ENCODE measurements at places on chromosomes 2 and 18.

- DNase-seq: no peak
Observed at GRCh38 chr2:45237128-45237527, 227.9 kb upstream of the SIX2 start.

DNA sequence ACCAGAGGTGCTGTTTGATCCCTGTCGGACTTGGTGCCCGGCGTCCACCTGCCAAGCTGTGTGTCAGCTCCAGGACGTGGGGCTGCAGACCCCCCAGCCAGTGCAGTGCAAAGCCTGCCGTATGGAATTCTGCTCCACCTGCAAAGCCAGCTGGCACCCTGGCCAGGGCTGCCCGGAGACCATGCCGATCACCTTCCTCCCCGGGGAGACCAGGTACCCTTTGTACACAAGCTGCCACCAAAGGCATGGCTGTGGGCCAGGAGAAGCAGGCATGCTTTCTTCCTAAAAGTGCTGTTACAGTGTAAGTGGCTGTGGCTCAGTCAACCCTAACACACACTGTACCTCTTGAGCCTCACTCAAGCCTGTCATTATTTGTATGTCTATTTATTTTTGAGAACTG lies 103.3 kb downstream of the RNF144A start:
- DNase-seq: no peak

- no peak for DNase-seq
Observed at GRCh38 chr2:118721817-118722551, 125.5 kb downstream of the EN1 start.

DNA sequence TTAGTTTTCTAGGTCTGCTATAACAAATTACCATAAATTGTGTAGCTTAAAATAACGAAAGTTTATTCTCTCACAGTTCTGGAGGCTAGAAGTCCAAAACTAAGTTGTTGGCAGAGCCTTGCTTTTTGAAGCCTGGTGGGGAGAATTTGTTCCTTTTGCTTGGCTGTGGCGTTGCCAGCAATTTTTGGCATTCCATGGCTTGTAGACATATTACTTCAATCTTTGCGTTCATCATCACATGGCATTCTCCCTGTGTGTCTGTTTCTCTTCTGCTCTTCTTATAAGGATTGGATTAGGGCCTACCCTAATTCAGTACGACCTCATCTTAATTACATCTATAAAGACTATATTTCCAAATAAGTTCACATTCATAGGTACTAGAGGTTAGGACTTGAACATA lies 217.7 kb downstream of the MBD5 start:
- no peak for DNase-seq

DNA sequence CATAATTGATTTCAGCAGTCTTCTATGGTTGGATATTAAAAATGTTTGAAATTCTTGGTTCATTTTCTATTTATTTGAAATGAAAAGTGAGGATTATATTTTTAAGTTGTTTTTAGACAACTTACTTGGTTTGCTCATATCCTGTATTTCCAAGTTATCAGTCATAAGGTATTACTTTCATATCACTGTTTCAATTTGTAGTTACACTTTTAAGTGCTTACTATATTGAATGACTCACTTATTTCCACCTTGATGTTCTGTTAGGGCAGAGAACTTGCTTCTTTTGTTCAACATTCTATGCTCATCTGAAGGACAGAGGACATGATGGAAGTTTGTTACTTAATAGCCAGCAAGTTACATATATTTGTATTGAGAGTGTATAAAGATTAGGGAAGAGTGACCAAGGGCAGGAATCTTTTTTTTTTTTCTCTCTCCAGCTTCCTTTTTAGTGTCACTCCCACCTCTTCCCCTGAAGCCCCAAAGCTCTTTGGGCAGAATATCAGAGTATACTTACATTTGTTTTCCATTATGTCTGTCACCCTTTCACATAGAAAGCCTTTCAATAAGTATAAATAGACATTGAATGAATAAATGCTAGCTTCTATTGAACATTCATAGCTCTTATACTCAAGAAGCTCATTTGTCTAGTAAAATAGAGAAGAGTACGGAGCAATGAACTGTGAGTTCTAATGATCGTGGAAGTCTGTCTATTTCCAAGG lies 28.1 kb downstream of the PIK3C3 start:
- no peak for DNase-seq
